ENCODE measurements at places on chromosomes 2 and 18.

DNA sequence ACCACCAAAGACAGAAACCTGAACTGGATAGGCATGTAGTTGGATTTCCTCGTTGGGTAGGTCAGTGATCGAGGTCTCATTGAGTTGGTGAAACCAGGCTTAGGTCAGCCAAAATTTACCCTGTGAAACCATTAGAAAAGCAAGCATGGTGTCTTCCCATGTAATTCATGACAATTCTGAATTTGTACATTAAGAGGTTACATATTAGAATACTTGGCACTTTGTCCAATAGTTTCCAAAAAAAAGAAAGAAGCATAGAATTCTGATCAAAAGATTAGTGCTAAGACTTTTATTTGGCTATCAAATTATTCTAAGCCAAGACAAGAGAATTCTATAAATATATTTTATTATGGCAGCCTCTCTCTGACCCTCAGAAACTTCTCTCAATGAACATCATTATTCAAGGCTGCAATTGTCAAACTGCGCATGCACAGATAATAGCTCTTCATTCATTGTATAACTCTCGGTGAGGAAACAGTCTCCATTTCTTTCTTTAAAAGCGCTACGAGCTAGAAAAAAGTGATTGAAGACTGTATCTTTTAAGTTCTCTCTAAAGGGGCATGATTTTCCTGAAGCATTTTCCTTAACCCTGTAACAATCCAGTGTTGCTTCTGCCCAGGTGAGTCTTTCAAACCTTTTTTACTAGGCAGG lies 79.1 kb upstream of the MYCN start:
- no peak for DNase-seq

DNA sequence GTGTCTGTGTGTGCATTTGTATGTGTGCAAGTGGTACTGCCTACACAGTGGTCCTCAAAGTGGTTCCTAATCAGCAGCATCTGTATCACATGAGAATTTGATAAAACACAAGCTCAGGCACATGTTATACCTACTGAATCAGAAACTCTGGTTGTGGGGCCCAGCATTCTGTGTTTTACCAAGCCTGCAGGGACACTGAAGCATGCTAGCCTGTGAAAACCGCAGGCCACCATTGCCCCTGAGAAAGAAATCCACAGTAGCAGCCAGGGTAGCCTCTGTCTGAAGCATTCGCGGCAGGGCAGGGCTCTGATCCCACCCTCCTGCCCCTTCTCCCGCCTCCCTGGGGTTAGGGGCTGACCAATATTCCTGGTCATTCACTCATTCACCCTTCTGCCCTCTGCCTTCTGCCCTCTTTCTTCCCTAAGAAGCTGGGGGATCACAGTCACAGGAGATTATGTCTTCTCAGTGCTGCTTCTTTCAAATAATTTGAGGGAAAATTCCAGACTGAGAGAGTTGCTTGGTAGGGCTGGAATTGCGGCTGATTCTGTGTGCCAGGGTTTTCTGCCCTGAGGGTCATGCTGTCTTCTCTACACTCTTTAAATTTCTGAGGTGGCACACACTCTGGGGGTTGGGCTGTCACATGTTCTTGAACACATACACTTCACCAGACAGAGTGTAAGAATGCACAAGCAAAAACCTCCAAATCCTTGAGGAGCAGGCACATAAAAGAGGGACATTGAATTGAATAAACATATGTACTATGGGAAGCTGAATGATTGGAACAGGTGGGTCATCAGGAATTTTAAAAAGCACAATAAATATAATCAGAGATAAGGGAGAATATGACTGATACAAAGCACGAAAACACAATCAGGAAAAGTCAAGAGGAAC lies 126.6 kb upstream of the SEC11C start:
- no peak for DNase-seq

DNA sequence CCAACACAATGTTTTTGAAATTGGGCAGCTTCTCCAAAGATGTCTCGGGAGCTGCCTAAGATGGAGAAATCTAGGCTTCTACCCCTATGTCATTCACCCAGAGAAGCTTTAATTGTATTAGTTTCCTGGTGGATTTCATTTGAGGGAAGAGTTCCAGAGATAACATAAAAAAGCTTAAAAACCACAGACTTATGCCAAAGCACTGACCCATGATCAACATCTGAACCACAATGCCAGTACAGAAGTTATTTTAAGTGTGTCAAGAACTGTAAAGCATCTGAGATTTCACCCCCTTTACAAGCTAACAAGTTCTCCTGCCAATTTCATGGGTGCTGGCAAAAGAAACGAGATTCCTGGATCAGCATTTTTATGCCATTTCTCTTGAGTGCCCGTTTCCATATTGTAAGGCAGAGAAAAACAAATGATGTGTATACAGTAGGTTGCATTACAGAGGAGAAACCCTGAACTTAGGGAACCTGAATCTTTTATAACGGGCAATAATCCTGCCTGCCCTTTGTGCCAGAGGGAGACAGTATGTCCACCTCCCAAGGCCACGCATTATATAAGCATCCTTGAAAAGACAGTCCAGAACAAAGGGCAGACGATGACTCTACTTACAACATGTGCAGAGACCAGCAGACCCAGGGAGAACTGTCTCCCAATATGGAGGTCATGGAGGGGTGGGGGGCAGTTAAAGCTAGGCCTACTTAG lies 44.1 kb downstream of the MREG start:
- no peak for DNase-seq

DNA sequence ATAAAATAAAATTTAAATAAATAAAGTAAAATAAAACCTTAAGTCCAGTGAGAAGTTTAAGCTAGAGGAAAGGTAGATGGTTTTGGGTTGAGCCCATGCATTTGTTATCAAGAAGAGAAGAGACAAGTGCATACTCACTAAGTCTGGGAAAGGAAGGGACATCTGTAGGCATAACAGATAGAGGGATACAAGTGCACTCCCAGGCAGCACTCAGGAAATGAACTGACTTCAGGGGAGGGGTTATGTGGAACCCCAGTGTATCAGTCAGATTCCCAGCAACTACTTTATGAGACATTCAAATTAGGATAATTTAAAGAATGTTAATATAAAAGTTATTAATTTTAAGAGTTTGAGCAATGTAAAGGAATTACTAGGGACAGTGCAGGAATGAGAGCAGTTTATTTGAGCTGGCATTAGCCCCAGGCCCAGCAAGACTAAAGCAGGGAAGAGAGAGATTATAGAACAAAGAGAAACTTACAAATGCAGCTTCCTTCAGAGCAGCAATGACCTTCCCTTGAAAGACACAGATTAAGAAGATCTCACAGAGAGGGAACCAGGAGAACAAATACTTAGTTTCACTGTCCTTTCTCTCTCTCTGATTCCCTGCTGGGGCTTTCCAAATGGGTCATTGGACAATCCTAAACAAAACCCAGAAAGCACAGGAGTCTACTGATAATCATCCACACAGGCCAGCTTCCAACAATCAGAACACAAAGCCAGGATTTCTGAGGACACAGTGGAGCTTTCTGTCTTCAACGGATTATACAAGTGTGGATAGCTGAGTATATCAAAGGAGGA lies 109.7 kb downstream of the ERBB4 start:
- DNase-seq, result no peak

- no peak for DNase-seq
These were observed 46.7 kb downstream of the NDUFA10 start for GRCh38 chr2:239978411-239978810.

Data from activated CD4-positive, alpha-beta T cell treated with anti-CD3 and anti-CD28 coated beads, Interleukin-10, Interleukin-2, amounts not matched to agents 100 ng/mL and 50 ng/mL, durations not matched to agents 16 hours and 8 hours (primary cell).